Psoas muscle (tissue), 8 donors: ENCODE measurements at places on chromosomes 1 and 21.

DNA sequence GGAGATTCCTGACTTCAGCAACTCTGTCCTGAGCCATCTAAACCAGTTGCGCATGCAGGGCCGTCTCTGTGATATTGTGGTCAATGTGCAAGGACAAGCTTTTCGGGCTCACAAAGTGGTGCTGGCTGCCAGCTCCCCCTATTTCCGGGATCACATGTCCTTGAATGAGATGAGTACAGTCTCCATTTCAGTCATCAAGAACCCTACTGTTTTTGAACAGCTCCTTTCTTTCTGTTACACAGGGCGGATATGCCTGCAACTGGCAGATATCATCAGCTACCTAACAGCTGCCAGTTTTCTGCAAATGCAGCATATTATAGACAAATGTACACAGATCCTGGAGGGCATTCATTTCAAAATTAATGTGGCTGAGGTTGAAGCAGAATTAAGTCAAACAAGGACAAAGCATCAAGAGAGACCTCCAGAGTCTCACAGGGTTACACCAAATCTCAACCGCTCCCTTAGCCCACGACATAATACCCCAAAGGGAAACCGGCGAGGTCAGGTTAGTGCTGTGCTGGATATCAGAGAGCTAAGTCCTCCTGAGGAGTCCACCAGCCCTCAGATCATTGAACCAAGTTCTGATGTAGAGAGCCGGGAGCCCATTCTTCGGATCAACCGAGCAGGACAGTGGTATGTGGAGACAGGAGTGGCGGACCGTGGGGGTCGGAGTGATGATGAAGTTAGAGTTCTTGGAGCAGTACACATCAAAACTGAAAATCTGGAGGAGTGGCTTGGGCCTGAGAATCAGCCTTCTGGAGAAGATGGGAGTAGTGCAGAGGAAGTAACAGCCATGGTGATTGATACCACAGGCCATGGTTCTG lies 2.3 kb downstream of the ZBTB37 start:
- H3K27me3 ChIP-seq, result no peaks in the 10 kb centered on the region
- peaks cover 21% of the 10 kb centered on the region for H3K4me1 ChIP-seq

DNA sequence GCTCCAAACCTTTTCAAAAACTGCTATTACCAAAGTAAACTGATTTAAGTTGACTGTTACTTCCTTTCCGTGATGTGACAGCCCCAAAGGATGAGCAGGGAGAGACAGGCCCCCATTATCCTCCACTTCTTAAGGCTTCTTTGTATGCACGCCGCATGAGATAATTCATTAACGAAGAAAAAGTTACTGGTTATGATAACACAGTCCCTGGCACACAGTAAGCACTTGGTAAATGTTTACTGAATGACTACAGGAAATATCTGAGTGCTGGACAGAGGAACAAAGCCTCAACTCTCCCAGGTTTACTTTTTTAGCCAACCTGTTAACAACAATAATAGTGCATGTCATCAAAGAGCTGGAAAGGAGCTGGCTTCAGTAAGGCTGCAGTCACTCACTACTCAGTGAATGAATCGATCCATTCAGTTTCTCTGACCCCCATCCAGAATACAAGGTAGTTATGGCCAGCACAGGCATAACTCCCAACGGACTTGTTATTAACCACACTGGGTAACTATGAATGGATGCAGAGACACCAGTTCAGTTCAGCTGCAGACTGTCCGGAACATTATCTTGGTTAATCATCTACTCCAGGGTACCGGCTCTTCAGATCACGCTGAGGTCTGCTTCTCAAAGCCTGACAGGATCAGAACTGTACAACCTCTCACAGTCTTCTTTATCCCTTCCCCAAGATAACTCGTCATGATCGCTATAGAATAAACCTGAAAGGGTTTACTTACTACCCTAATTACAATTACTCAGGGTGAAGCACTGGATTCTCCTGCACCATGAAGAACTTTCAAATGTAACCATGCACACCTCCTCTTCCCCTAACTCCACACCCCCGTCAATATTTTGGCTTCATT lies 58.3 kb downstream of the TGFBR3 start:
- peaks cover 46% of the 10 kb centered on the region for H3K4me1 ChIP-seq
- no peak for DNase-seq

DNA sequence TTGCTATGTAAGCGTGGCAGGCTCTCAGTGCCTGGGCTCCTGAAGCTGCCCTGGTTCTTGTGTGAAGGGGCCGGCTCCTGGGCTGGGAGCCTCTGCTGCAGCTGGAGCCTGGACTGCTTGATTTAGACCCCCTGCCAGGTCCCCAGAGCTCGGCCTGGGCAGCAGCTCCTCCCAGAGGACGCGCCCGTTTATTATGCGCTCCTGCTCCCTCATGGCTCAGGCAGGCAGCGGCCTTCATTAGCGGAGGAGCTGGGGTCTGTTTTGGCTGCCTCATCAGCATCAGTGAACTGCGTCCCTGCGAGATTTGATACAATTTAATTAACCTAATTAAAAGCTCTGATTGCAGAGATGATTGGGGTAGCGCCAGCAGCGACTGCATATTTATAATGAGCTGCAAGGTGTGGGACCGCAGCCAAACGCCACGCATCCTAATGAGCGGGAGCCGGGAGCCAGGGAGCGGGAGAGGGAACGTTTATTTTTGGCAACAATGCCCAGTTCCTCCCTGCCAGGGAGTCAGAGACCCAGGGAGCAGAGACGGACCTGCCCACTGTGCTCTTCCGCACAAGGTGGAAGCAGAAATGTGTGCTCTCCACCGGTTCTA lies 16.6 kb downstream of the UTP11 start:
- H3K4me3 ChIP-seq, result no peak overlapping the region
- peaks cover 33% of the 10 kb centered on the region for H3K36me3 ChIP-seq
- H3K4me1 ChIP-seq, result peaks cover 68% of the 10 kb centered on the region
- peak overlapping the region; percentile 72 for H3K27ac ChIP-seq

DNA sequence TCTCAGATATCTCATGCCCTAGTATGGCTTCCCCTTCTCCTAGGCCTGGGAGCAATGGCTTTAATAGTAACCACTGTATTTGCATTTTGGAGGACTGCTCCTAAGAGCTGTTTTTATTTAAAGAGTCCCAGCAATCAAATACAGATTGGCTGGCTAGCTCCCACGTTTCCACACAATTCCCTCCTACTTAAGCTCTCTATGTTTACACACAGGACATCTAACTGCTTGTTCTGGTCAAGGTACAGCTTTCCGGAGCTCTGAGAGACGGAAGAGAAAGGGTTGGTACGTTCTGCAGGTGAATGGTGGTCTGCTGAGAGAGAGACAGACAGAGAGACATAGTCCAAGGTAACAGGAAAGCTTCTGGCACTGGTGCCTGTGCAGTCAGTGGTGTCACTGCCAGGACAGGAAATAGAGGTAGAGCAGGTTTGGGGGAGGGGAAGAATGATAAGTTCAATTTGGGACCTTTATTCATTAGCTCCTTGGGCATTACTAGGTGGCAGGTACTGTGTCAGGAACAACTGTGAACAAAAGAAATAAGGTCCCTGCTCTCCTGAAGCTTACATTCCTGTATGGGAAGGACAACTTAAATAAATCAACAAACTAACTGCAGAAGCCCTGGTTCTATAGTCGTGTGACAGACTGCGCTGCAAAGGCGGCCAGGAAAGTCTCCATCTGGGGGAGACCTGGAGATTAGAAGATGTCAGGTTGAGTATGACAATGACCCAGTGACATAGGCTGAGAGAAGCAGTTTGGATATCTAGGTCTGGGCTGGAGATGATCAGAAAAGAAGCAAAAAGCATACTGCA lies 1.2 kb upstream of the SLC25A33 start:
- no peak overlapping the region for H3K4me3 ChIP-seq
- no peaks in the 10 kb centered on the region for H3K36me3 ChIP-seq
- H3K27me3 ChIP-seq, result no peaks in the 10 kb centered on the region
- no peak overlapping the region for H3K27ac ChIP-seq
- peaks cover 23% of the 10 kb centered on the region for H3K4me1 ChIP-seq

DNA sequence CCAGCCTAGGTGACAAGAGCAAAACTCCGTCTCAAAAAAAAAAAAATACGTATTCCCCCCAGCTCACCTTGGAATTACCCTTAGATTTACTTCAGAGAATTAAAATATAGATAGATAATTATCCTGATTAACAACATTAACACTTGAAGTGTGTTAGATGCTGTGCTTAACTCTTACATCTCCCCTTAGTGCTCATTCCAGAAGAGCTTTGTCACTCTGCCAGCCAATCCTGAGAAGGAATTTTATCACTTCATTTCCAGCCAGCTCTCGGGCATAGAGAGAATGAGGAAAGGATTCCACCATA lies 1.6 kb upstream of the SHC1 start:
- peak overlapping the region; percentile 99 for H3K27ac ChIP-seq
- peak overlapping the region; percentile 84 for H3K4me3 ChIP-seq
- no peak for DNase-seq
- peaks cover 21% of the 10 kb centered on the region for H3K36me3 ChIP-seq
- H3K27me3 ChIP-seq, result no peaks in the 10 kb centered on the region
- H3K4me1 ChIP-seq, result peaks cover 54% of the 10 kb centered on the region

DNA sequence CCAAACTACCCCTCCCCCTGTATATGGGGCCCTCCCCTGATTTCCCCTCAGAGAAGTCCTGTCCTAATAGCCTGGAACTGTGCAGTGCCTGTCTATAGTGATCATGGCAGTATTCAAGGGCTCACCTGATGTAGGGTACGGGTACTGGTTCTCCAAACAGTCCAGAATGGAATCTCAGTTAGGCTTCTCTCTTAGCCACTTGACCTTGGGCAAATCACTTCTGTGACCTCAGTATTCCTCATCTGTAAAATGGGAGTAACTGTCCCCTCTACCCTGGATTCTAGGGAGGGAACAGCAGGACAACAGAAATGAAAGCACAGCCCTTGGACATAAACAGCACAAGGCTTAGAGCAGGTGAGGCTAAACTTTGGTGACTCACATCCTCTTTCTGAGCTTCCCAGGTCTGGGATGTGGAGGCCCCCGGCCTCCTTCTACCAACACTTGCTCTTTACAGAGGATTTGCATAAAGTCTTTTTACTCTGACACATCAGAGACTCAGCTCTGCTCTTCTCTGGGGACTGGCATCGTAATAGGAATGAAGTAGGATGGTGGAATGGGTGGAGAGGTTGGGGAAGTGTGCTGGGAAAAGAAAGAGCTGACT lies 20.0 kb upstream of the PDZK1IP1 start:
- no peak overlapping the region for H3K4me3 ChIP-seq
- no peaks in the 10 kb centered on the region for H3K4me1 ChIP-seq
- H3K27me3 ChIP-seq, result no peaks in the 10 kb centered on the region
- no peak overlapping the region for H3K27ac ChIP-seq

DNA sequence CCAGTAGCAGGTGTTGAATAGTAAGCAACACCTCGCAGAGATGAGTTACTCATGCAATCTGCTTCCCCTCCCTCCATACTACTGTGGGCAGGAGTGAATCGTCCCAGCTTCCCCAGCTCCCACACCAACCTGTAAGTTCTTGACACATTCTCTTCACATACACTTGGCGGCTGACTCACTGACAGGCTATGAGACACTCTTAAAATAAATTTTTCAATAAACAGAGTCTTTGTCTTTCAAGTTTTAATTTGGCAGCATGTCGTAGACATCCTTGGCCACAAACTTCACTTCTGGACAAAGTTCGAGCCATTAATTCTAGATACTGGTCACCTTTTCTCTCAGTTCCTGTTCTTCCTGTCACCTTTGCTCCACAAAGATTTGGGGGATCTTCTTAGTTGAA lies 290.7 kb downstream of the TM2D1 start:
- H3K4me3 ChIP-seq, result no peak overlapping the region
- H3K27ac ChIP-seq, result no peak overlapping the region

GRCh38 chr1:110982320-110982719 lies 18.6 kb upstream of the LRIF1 start:
- H3K4me3 ChIP-seq, result no peak overlapping the region
- H3K27me3 ChIP-seq, result no peaks in the 10 kb centered on the region
- no peak for DNase-seq
- H3K36me3 ChIP-seq, result no peaks in the 10 kb centered on the region
- H3K27ac ChIP-seq, result no peak overlapping the region
- no peaks in the 10 kb centered on the region for H3K4me1 ChIP-seq

GRCh38 chr1:107788206-107789202 lies 176.5 kb downstream of the VAV3 start:
- no peak overlapping the region for H3K4me3 ChIP-seq
- no peaks in the 10 kb centered on the region for H3K4me1 ChIP-seq
- H3K27ac ChIP-seq, result no peak overlapping the region
- no peak for DNase-seq

GRCh38 chr1:206706806-206707366 lies 22.2 kb downstream of the MAPKAPK2 start:
- H3K4me3 ChIP-seq, result peak overlapping the region; percentile 17
- H3K36me3 ChIP-seq, result no peaks in the 10 kb centered on the region
- H3K27me3 ChIP-seq, result no peaks in the 10 kb centered on the region
- DNase-seq, result no peak
- H3K4me1 ChIP-seq, result peaks cover 93% of the 10 kb centered on the region
